ENCODE measurements at places on chromosomes 12 and 14.

DNA sequence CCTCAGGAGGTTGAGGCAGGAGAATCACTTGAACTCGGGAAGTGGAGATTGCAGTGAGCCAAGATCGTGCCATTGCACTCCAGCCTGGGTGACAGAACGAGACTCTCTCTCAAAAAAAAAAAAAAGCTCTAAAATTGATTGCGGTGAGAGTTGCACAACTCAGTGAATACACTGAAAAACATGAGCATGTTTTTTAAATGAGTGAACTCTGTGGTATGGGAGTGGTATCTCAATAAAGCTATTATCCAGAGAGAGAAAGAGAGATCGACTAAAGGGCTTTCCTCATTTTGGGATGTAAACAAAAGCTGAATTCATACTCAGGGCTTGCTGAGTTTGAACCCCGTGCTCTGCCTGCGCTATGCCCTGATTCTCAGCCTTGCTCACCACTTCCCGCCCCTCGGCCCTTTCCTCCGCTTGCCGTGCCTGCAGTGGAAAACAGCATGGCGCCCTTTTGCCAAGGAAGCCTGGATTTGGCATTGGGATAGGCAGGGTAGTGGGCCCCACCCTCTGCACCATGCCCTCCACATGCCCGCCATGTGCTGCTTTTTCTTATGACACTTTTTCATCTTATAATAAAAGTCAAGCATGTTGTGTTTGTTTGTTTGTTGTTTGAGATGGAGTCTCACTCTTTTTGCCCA lies 102.5 kb downstream of the LGMN start:
- no peak for DNase-seq

GRCh38 chr14:19873178-19873577 lies 1.8 kb upstream of the OR4K2 start:
- DNase-seq = no peak

DNA sequence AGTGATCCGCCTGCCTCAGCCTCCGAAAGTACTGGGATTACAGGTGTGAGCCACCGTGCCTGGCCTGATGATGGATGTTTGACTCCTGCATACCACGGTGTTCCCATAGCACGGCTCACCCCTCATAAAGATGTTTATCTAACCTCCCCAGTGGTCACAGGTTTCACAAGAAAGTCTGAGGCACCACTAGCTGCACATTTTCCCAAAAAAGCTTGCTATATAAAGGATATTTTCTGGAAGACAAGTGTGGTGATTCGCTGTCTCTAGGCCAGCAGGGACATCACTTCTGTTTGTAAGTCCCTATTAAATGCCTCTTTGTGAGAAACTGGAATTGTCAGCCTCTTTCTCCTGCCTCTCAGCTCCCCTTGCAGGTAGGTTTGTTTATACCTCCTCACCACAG lies 18.3 kb downstream of the PLEK2 start:
- DNase-seq = no peak

GRCh38 chr12:10849425-10849878 lies at the start of gene PRR4:
PRR4 (minus strand) TSS chr12:10849475; CDS start chr12:10849437, 38 bp downstream.
- no peak for DNase-seq

DNA sequence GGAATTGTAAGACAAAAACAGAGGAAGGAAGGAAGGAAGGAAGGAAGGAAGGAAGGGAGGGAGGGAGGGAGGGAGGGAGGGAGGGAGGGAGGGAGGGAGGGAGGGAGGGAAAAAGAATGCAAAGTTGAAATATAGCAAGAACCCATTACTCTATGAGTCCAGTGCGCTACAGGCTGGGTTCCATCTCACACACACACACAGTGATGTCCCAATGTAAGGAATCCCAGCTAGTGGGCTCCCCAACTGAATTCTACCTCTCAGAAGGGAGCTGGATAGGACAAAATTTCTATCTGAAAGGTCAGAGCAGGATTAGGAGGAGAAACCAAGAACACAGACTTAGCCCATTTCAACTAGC lies 173.4 kb downstream of the DAD1 start:
- DNase-seq = no peak

- DNase-seq = no peak
Measured at GRCh38 chr14:103066399-103066798, 9.1 kb upstream of the CDC42BPB start.

GRCh38 chr12:102031852-102032251 lies 29.9 kb downstream of the WASHC3 start:
- no peak for DNase-seq

GRCh38 chr12:49287876-49288275 lies 7.1 kb upstream of the PRPH start:
- DNase-seq = no peak

DNA sequence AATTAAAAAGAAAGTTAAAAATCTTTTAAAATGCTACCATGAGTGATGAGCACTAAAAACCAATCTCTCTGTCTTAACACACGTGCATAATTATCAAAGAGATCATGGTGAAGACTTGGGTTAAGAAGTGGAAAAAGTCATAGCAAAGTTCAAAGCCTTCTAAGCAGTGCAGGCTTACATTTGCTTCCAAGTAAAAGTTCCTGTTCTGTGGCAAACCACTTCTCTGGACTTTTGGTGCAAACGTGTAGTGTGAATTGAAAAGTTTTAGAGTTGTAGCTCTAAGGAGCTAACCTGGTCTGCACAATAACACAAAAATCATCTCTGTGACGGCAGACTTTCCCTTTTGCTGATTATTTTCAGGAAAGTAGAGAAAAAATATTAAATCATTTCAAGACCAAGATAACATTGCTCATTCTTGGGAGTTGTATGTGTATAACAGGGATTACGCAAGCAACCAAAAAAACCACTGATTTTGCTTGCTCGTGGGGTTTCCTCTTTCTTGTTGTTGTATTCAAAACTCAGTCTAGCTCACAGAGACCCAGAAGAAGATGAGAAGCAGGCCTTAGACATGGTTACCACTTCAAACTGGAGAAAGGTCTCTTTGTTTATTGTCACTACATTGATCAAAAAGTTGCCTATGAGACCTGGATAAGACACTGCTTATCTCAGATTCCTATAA lies 2.3 kb upstream of the GLIPR1 start:
- DNase-seq = peak; percentile 51

DNA sequence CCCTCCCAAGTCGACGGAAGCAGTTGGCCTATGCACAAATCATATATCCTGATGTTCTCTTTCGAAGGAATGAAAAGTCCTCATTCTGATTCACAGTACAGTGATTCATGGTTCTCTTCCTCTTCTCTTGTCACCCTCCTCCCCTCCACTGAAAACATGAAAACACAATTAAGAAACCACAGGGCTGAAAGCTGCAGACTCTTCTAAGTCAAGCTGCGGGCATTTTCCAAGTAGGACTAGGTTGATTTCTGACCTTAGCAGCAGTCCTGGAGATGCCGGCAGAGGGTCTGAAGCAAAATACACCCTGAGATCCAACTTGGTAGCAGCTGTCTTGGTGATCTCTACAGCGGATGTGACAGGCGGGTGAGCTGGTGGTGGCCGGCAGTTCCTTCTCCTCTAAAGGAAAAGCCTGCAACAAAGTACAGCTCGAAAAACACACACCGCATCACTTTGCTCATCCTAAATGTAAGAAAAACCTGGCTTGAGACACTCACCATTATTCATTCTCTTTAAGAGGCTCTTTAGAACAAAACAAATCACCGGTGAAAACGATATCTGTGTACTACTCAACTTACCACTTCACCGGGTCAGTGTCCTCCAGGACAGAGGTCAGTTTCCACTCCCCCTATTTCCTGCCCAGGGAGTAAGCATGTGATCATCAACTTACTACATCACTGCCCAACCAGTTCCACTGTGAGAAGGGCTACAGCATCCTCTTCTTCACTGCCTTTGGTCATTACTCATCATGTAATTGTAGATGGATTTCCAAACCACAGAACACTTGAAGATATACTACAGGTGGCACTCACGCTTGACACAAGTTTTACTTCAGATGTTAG lies 6.0 kb downstream of the TMCC3 start:
- DNase-seq = no peak

GRCh38 chr12:16435875-16436554 lies 88.6 kb downstream of the MGST1 start:
- no peak for DNase-seq

- no peak for DNase-seq
Measured at GRCh38 chr14:104049576-104050240, 35.8 kb upstream of the ASPG start.

Measured in stimulated activated CD4-positive, alpha-beta T cell treated with anti-CD3 and anti-CD28 coated beads, Interleukin-4, amount 100 ng/mL, for 24 hours (primary cell).